ENCODE measurements at places on chromosomes 7 and 10.

DNA sequence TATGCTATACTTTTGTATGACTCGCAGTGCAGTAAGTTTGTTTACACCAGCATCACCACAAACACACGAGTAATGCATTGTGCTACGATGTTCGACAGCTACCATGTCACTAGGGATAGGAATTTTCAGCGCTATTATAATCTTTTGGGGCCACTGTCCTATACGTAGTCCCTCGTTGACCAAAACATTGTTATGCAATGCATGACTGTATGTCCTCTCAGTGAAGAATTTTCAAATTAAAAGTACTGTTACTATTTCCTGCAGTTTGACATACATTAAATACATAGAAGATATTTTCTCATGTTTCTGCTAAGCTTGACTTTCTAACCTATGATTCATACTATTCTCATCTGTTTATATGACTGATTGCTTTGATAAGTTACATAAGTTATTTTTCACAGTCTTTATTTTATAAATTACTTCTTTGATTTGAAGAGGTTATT lies 203.6 kb downstream of the VTI1A start:
- DNase-seq: no peak

DNA sequence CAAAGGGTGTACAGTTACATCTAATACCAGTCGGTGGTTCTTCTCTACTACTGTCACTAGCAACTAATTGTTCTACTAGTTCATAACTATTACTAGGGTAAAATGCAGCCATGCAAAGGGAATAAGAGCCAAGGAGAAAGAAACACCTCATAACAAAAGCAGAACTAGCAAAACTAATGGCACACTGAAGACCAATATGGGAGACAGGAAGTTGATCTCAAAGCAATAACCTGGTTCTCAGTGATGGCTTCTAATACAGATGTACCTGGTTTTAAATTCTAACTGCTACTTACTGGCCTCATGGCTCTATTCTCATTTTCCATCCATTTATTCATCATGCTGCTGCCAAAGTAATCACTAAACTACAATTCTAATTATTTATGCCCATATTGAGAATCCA lies 170.3 kb downstream of the SEMA3E start:
- DNase-seq: no peak

- no peak for DNase-seq
These were observed 117.9 kb downstream of the SLIT1 start for GRCh38 chr10:97067716-97068391.

GRCh38 chr10:49579621-49580020 lies 30.5 kb upstream of the SLC18A3 start:
- no peak for DNase-seq

DNA sequence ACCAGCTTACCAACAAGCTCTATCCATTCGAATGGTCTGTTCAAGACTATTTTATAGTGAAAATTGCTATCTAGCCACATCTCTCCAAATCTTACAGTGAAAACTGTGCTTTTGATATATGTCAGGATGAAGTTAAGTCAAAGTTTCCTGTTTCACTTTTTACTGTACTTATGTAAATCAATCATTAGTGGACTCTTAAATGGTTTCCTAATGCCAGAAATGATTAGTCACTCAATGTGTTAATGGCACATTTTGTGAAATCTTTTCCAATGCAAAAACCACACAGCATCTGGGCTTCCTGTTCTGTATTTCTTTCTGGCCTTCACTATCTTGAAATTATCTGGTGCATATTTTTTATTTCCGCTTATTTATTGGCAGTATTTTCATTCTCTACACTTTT lies 87.3 kb upstream of the STEAP1B start:
- DNase-seq: no peak

DNA sequence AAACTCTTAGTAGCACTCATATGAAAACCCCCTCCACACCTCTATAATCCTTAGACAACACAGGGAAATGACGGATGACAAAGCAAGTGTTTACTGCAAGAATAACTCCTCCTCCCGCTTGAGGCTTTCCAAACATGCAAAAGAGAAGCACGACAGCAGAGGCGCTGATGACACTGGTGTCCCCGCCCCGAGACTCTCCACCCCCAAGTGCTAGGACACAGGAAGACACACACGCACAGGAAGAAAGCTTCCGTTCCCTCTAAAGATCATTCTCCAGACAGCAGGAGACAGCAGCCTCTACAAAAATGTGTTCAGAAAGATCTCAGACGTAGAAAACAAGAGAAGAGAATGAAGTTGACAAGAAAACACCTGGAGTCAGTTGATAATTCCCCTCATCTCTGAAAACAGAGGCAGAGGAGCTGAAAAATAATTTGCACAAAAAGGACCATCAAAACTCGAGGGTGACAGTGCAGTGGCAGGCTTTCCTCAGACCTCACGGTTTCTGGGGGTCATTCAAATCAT lies 90.2 kb downstream of the DLG5 start:
- DNase-seq: peak; percentile 38

GRCh38 chr10:99396471-99396870 lies 34.0 kb downstream of the GOT1 start:
- no peak for DNase-seq

DNA sequence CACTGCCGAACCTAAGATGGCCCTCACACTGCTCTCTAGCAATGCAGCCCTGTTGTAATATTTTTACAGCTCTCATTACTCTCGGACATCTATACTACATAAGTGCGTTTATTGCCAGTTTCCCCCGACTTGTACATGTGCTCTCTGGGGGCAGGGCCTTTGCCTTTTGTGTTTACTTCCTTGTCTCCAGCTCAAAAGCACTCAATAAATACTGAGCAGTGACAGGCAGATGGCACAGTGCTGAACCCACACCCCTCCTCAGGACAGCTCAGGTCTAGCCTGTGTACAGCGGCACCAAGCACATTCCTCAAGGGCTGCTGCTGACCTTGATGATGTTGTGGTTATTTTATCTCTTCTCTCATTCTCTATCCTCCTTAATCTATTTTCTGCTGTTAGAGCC lies 68.0 kb upstream of the ELMO1 start:
- DNase-seq: no peak

GRCh38 chr10:43802988-43803696 lies 154.5 kb upstream of the ZNF32 start:
- DNase-seq: no peak

GRCh38 chr10:7027913-7028808 lies 382.7 kb downstream of the SFMBT2 start:
- DNase-seq: no peak
